SW480 (cell line): ENCODE measurements at places on chromosomes 16 and 17.

DNA sequence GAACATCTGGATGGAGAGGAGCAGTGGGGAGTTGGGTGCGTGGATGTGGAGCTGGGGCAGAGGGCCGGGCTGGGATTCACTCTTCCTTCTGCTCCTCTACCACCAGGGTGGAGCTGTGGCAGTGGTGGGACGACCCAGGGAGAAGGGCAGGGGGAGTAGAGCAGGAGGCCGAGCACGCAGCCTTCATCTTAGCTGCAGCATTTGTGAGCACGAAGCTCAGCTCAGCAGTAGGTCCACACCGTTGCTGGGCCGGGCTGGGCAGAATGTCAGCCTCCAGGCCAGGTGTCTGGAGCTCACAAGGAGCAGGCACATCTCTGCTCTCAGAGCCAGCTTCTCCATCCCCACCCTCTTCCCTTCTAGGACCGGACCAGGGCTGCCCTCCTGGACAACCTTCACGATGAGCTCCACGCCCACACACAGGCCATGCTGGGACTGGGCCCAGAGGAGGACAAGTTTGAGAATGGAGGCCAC lies 55.7 kb downstream of the OR1D5 start:
- DNase-seq, result no peak

DNA sequence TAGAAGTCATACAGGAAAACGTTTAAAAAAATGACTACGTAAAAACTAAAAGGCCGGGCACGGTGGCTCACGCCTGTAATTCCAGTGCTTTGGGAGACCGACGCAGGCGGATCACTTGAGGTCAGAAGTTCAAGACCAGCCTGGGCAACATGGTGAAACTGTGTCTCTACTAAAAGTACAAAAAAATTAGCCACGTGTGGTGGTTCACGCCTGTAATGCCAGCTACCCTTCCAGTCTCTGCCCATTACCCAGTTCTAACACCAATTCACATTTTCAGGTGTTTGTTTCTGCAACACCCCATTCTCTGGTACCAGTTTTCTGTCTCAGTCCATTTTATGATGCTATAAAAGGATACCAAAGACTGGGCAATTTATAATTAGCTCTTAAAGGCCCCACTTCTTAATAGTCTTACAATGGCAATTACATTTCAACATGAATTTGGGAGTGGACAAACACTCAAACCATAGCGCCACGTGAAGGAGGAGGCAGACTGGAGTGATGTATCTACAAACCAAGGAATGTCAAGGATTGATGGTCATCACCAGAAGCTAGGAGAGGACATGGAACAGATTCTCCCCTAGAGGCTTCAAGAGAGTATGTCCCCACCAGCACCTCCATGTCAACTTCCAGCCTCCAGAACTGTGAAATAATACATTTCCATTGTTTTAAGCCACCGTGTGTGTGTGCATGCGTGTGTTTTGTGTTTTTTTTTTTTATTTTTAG lies 791 bp upstream of the C17orf75 start:
- DNase-seq, result peak; percentile 13

GRCh38 chr16:21613781-21614180 lies 14.4 kb downstream of the METTL9 start:
- no peak for DNase-seq

GRCh38 chr17:20128036-20128667 lies 119.0 kb downstream of the SPECC1 start:
- DNase-seq, result no peak

GRCh38 chr16:76386784-76387183 lies 109.6 kb downstream of the CNTNAP4 start:
- DNase-seq, result no peak
